Stimulated activated CD8-positive, alpha-beta memory T cell treated with anti-CD3 and anti-CD28 coated beads, Interleukin-4, amount 100 ng/mL, for 4 hours (primary cell): ENCODE measurements at places on chromosomes 1 and 21.

- no peak for DNase-seq
Measured at GRCh38 chr1:245663841-245664240, 509.1 kb downstream of the KIF26B start.

GRCh38 chr1:203765029-203765837, at the start of gene LAX1:
Gene LAX1, plus strand, starts transcription at chr1:203765183. Its CDS starts 383 bp downstream, at chr1:203765566.
- DNase-seq, result peak; percentile 68

DNA sequence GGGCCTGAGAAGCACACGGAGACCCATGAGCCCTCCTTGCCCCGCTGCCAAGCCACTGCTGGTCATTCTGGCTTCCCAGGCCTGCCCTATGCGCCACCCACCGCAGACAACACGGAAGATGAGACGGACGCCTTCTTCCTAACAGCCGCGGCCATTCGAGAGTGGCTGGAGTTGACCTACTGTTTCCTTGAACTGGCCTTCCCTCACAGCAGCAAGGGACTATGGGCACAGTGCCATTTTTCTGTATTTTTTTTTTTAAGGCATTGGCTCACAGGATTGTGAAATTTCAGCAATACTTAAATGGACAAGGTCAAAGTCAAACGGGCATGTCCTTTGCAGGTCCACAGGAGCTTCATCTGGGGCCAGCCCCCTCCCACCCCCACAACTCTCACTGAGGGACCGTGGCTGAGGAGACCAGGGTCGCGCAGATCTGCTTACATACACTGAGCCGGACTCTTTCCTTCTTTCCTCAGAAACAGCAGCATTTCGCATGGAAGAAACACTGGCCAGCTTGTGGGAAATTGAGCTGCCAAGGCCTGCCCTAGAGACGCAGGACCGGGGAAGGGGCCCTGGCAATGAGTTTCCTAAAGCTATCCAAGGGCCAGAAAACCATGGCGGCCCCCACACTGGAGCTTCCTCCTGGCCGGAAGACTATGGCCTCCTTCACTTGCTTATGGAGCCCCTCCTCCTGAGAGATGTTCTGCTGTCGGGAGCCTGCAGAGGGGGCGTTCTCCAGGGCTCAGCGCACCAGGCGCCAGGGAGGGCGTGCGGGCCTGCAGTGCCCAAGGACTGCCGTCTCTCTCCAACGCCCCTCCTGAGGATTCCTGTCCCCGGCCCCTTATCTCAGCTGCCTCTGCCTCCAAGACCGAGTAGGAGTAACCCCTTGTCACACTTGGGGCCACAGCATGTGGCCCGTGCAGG, 98.9 kb downstream of the PGBD5 start:
- no peak for DNase-seq

DNA sequence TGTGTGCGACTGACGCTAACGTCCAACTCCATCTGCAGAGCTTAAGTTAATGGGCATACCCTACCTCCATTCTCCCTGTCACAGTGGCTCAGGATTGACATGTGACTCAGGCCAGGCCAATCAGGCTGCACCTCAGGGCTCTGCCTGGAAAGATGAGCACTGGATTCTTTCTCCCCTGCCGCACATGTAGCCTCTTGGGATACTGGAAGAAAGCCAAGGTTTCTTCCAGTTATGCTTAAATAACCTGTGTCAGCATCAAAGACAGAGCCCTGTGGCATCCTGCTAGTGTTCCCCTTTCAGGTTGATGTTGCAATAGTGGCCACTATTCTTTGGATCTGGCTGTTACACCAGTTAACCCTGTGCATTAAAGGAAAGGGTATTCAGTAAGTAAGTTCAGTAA, 55.0 kb upstream of the SYT6 start:
- DNase-seq, result no peak

- DNase-seq, result peak; percentile 77
Measured at GRCh38 chr1:155206891-155207805, 549 bp downstream of the THBS3 start.

DNA sequence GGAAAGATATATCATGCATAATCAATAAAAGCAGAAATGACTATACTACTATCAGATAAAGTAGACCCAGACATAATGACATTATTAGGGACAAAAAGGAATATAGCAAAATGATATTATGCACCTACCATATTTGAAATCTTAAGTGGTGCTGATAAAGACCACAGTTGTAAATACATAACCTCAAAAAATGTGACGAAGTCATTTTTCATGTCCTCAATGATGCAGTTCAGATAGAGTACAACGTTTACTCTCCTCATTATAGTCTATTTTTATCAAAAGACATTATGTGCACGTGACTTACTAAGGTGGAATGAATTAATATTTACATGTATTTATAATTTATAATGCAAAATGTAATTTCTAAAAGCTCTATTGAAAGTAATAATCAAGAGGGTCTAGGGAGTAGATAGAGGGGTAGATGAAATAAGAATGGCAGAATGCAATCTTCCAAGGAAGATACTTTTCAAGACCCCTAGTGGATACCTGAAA, 61.7 kb upstream of the TNFSF4 start:
- DNase-seq, result no peak

DNA sequence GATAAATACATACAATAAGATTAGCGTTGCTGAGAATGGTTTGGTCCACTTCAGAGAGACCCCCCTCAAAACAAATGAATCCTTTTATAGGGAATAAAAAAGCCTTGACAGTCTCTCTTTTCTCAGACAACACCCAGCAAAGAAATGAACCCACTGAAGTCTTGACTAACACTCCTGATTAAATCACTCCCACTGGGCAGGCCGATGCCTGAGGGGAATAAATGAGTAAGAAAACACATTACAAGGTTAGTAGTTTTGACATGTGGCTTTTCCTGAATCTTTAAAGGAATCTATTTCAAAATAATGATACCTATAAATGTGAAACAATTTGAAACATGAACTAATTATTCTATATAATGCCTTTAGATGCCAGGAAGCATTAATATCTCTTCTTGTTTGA, 146.9 kb upstream of the POGK start:
- no peak for DNase-seq

DNA sequence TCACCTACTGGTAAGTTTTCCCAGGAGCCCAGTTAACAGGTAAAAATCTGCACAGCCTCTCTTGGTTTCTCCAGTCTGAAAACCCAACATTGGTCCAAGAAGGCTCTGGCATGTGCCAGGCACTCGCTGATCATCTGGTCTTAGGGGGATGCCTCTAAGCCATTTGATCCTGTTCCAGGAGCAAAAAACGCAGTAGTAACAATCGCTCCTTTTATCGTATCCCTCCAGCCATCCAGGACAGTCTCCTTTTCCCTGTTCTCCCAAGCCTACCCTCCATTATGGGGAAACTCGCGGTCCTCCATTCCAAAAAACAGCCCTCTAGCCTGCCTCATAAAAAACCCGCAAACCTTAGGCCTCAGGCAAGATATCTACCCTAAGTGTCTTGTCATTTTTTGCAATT, 56.2 kb downstream of the ODF2L start:
- no peak for DNase-seq

DNA sequence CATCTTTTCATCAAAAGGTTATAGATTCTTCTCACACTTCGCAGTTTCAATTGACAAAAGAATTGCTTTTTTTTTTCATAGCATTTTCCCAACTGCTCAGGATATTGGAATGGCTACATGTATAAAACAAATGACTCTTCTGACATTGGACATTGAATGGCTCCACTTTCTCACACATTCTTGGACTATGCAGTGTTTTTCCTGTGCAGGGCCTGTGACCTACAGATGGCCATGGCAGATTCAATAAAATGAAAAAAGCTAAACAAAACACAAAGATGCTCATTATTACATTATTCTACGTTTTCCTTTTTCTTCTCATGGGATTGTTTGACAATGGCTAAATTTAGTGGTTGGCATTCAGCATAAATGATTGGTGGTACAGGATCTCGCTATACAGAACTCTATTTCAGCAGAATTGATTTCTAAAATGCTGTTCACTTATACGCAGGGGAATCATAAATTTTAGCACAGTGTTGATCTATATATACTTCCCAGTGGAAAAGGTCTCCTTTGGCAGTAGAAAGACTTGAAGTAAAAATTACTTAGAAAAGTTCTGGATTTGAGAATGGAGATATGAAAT, 115.6 kb upstream of the ADAMTS5 start:
- no peak for DNase-seq

DNA sequence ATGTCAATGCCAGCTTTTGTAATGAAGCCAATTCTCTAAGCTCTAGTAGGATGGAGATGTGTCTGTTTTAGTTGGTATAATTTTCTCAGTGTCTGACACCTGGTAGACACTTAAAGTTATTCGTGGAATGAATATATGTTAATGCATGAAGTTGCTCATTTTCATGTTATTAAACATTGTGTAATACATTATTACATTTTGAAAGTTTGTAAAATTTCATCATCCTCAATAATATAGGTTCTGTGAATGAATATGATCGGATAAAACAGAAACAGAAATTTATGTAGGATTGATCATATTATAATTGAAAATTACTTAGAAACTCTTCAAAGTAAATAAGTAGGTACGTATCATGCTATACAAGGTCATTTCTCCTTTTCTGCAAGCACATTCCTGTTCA, 625.3 kb downstream of the PLA2G4A start:
- no peak for DNase-seq

GRCh38 chr1:95006681-95007080, 66.1 kb downstream of the ALG14 start:
- DNase-seq, result no peak

DNA sequence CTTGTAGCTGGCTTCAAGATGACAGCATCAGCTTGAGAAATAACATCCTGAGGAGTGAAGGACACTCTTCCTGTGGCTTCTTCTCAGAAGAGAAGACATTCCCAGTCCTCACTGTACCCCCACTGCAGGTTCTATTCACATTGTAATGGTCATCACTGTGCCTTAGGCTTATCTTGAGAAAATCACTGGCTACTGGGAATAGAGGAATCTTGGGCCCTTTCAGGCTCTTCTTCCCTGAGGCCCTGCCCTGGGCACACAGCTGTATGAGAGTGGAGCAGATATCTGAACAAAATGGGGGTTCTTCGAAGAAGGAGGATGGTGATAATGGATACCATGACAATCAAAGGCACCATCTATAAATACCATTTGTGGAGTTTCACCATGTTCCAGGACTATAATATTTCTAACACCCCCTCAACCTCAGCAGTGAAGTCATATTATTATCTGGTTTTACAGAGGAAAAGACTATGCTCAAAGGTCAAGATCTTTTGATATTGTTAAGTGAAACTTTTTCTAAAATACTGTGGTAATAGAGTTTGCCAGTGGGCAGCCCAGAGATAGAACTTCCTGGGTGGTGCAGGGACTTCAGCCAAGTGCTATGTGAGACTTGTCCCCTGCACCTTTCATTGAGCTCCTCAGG, 143.1 kb upstream of the KCNE2 start:
- no peak for DNase-seq

DNA sequence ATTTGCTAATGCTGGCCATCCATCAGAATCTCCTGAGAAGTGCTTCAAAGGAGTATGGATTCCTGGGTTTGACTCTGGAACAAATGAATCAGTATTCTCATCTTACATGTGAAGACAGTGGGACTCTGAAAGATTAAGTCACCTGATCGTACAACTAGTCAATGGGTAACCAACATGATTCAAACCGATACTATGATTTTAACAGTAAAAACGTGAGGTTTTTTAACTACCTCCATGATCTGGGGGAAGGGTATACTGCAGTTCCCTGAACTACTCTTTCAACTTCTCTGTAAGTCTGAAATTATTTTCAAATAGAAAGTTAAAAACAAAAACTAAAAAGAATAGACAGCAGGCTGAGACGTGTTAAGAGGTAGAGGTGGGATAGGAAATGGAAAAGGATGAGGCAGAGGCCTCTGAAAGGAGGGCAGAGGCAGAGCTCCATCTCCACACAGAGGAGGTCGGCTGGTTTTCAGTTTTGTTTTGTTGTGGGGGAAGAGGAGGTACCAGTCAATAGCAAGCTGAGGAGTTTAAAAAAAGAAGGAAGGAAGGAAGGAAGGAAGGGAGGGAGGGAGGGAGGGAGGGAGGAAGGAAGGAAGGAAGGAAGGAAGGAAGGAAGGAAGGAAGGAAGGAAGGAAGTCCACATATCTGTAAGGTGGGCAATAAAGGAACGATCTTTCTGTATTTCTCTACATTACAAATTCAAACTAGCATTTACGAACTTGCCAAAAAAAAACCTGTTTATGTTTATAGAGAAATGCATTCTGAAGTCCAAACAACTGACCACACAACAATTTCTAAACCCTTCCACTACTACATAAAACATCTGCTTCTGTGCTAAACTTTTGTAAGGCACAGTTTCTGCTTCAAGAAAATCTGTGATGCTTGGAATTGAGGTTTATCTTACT, 213.1 kb downstream of the RERE start:
- no peak for DNase-seq

DNA sequence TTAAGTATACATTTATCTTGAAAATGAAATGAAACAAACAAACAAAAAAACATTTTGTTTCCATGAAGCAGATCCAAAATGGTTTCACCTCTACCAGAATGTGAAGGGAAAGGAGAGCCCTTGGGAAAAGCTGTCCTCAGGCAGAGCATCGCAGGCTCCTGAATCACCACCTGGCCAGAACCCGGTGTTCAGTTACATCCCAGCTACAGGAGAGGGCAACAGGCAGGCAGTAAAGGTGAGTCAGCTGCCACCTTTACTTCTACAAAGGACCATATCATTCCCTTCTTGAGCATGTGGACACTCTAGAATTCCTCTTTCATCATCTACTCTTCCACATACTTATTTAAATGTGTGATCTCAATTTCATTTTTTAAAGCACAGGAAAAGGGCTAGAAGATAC, 151.2 kb downstream of the PIGK start:
- no peak for DNase-seq

DNA sequence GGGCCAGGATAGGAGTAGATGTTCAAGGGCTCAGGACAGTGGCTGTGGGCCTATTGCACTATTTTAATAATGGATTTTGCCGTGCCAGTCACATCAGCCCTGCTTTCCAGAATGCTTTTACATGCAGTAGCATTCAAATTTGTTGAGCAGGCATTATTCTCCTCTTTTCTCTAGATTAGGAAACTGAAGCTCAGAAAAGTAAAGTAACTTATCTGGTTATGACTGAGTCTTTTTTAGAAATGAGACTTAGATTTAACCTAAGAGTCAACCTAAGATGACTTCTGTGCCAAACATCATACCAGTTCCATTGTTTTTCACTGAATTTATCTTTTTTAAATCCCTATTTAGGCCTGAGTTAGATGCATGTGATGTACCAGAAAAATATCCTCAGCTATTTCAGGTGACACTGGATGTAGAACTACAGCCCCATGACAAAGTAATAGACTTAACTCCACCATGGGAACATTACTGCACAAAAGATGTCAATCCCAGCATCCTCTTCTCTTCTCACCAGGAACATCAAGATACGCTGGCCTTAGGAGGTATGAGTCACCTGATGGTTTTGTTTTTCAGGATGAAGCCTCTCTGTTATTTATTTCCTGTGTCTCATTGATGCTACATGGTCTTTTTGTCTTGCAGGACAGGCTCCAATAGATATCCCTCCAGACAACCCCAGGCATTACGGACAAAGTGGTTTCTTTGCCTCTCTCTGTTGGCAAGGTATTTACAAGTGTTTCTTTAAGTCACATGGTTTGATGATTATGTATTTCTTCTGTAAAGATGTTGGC, 31.4 kb upstream of the LEPR start:
- no peak for DNase-seq
